ENCODE measurements at places on chromosomes 12 and 14. TPM values are rescaled to one million over a fixed set of nuclear protein-coding genes. Genes with fewer than 3 reads are reported as not detected.

GRCh38 chr14:62001963-62002362 lies 239.7 kb downstream of the SNAPC1 start:
- no peak for DNase-seq

- DNase-seq = no peak
These were observed 49.9 kb upstream of the FOXN3 start for GRCh38 chr14:89466944-89467343.

- no peak for DNase-seq
These were observed 53.6 kb downstream of the FBXW8 start for GRCh38 chr12:116964054-116965050.

DNA sequence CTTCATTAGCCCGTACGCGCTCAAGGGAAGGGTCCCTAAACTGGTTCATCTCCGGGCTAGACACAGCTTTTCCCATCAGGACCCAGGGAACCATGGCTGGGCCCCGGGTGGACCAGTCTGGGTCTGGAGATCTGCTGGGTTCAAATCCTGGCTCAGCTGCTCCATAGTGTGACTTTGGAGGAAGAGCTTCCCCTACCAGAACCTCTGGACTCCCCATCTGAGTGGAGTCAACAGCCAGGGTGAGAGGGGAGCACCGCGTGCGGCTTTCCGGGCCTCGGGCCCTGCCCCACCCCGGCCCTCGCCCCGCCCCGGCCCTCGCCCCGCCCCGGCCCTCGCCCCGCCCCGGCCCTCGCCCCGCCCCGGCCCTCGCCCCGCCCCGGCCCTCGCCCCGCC lies 41.2 kb downstream of the BEGAIN start:
- no peak for DNase-seq

DNA sequence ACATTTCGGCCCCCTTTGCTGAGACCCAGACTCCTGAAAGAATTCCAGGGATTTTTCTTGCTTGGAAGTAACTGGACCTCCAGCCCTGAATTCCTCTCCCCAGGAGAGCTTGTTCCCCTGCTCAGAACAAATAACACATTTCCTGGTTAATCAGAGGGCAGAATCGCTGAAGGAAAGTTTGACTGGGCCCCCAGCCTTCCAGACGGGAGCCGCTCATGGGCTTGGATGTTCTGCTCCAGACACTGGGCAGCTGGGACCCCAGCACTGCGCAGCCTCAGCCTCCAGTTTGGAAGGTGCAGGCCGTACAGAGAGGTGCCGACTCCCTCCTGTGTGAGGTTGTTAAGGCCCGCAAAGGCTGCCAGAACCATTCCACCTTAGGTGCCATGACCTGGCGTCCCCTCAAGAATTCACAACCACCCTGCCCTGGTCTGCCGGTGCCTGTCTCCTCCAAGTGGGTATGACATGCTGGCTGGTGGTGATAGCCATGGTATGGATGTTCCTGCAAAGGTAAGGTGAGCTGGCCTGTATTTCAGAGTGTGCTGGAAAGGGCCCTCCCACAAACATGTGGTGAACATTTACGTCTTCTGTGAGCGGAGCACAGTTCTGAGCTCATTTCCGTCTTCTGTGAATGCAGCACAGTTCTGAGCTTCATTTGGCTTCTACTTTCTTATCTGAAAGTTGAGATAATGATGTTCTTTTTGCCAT lies 5.1 kb upstream of the LTBP2 start:
- no peak for DNase-seq

DNA sequence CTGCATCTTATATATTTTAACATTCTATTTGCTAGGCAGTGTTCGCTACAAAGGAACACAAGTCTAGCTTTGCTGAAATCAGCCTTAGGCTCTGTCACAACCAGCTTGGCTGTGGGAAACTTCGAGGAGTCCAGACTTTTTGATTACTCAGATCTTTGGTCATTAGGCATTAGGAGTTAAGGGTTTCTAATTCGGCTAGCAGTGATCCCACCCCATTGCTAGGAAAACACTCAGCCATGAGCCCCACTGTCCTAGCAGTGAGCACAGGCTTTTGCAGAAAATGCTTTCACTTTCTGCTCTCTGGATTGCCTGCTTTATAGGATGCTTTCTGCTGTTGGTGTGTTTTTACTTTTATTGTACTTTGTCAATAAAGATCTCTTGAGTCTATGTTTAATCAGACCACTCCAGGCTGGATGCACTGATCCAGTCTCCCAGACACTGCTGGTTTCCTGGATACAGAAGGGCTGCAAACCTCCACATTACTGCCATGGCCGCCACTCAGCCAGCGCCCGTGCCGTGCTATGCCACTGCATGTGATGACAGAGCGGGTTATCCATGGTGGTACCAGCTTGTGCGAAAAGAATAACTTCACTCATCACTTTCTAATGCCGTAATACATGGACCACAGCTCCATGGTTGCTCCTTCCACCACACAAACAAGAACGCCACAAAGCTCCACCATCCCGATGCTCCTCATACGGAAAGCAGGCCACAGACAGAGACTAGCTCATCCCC lies 41.0 kb upstream of the PYGL start:
- DNase-seq = no peak

GRCh38 chr12:24200010-24200409 lies 250.5 kb upstream of the SOX5 start:
- no peak for DNase-seq

DNA sequence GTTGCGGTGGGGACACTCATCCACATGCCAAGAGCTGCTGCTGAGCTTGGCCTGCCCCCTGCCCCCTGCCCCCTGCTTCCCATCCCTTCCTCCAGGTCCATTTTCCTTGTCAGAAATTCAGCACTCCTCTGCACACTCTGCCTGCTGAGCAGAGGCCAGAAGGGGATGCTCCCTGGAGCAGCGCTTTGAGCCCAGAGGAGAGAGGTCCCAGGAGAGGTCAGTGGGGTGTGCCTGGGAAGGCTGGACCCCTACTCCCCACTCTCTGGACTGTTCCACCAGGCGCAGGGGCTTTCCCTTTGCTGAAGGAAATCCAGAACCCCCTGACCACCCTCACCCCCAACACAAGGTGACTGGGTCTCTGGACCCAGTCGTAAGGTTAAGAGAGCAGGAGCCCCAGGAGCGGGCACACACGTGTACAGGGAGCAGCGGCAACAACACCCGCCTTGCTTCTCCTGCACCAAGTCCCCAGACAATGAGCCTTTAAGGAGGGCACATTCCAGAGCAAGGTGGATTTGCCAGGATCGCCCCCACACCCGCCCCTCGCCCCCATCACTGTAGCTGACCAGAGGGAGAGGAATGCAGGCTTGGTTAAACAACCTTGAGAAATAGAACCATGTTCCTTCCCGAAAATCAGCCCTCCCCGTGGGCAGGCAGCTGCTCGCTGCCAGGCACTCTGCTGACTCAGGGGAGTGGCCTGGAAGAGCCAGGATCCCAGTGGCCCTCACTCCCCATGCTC lies 30.7 kb downstream of the ISCA2 start:
- no peak for DNase-seq

GRCh38 chr12:27063250-27063851 lies 19.0 kb downstream of the C12orf71 start:
- DNase-seq = no peak

DNA sequence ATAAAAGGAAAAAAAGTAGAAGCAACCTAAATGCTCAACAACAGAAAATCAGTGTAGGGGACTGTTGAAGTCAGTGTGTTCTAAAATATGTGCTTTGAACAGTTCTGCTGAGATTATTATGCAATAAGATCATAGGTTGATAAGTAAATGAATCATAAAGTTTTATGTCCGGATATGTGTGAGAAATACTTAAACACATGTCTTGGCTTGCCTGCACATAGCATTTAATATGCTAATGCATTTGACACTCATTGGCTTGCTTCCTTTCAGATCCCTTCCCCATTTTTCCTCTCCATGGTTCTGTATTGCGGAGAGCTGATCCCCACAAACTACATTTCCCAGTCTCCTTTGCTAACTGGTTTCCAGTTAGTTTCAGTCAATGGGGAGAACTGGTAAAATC lies 573.8 kb upstream of the TBX3 start:
- no peak for DNase-seq

- no peak for DNase-seq
These were observed 321.5 kb downstream of the CACNA1C start for GRCh38 chr12:2374092-2374906.

GRCh38 chr14:101761881-101762529 lies 496 bp downstream of the PPP2R5C start:
- DNase-seq = no peak

GRCh38 chr14:82411298-82411697 lies 877.6 kb upstream of the SEL1L start:
- DNase-seq = no peak

- DNase-seq = no peak
These were observed 2.3 kb downstream of the PIWIL1 start for GRCh38 chr12:130339951-130340350.

GRCh38 chr14:53808042-53808441 lies 148.6 kb downstream of the BMP4 start:
- DNase-seq = no peak

- no peak for DNase-seq
These were observed 69.2 kb downstream of the SLC6A12 start for GRCh38 chr12:144650-145284.

DNA sequence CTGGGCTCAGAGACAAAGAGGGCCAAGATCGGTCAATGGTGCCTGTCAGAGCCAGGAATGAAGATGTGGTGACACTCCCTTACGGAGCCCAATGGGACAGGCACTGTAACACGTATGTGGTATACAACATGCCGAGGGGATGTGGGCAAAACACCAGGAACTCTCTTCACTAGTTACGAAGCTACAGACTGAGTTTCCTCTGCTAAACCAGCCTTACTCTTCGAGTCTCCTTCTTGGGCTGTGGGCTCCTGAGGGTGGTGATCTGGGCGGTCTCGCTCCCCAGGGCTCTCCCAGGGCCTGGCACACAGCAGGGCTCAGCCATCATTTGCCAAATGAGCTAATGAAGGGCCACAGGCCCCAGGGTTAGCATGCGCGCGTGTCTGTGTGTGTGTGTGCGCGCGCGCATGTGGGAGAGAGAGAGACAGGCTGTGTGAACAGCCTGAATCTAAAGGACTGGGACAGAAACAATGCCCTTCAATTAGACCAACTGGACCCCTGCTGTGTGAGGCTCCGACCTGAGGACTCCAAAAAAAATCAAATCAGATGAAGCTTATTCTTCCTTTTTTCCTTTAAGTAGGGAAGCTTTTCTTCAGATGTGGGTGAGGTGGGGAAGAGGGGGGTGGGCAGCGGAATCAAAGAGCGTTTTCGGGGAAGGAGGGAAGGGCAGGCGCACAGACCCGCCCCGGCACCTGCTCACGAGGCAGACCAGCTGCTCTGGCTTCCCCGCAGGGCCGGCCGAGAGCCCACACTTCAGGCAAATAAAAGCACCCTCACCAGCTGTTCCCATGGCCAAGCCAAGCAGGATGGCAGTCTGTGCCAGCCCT lies 42.5 kb downstream of the CCDC88C start:
- no peak for DNase-seq

DNA sequence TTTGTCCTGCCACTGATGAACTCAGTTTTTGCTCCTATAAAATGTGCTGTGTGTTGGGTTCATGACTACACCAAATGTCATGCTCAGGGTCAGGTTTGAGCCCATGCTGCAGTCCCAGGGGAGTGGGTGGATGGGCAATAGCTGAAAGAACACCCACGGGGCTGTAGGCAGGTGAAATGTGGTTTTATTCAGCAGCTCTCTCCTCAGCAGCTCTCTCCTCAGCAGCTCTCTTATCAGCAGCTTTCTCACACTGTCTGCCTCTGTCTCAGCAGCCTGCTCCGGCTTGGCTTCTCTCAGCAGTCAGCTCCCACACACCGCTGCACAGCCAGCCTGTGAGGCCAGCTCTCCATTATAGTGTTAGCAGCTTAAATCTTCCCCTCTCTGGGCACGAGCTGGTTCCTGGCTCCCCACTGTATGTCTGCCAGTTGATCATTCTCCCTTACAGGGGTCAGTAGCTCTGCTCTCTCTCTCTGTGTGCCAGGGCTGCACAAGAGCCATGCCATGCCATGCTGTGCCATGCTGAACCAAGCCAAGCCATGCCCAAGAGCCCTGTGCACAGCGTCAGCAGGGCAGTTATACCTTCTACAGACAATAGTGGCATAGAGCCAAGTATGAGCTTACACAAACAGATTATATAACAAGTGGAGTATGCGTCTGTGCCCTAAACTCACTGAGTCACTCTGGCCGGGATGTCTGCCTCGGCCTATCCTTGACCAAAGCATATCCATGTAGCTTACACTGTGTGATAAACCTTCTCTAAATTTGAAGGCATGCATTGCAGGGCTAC lies 303.3 kb upstream of the TMPO start:
- DNase-seq = no peak

DNA sequence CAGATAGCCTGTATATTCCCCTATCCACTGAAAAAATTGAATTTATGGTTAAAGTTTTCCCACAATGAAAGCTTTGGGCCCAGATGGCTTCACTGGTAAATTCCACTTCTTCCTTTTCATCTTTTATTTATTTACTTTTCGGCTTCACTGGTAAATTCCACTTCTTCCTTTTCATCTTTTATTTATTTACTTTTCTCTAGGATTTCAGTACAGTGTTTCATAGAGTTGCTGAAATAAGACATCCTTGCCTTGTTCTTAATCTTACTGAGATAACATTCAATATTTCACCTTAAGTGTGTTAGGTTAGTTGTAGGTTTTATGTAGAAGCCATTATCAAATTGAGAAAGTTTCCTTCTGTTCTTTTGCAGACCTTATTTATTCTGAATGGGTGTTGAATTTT lies 18.9 kb upstream of the KLRG1 start:
- DNase-seq = no peak

GRCh38 chr12:8817856-8818255 lies 4.6 kb upstream of the A2ML1 start:
- DNase-seq = no peak

DNA sequence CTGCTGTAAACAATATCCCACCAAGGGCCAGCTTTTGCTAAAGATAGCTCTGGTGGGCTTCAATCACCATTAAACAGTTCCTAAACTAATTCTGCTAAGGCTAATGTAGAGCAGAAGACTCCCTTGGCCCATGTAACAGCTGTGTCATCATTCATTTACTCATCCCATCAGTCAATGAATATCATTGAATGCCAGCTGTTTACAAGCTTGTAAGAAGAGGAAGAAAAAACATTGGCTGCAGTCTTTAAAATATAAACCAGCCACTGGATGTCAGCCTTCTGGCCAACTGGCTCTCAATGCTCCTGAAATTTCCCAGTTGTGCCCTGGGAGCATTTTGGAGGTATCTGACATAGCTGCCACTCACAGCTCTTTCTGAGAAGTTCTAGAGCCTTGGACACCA lies 18.0 kb upstream of the MAP3K9 start:
- DNase-seq = no peak

GRCh38 chr12:68611094-68611805 lies 551 bp downstream of the RAP1B start:
- peak; percentile 83 for DNase-seq

GRCh38 chr14:21037156-21037555 lies 2.5 kb upstream of the RNASE13 start:
- no peak for DNase-seq

- no peak for DNase-seq
These were observed 41.9 kb downstream of the ATP23 start for GRCh38 chr12:57983146-57983857.

Gene HSPB8
- total RNA-seq = 529 TPM

Gene CCDC184
- 0.67 TPM for total RNA-seq

Gene AHNAK2
- total RNA-seq = 4.6 TPM

Gene NCKAP5L
- total RNA-seq = 26.5 TPM

Gene RDH16
- 0.22 TPM for total RNA-seq

Gene TAS2R42
- total RNA-seq = not detected
